ENCODE measurements at places on chromosomes 1 and 21. TPM values are rescaled to one million over a fixed set of nuclear protein-coding genes. Genes with fewer than 3 reads are reported as not detected.

The OR2L13 gene
- total RNA-seq: 0.19 TPM

The LYPD8 gene
- total RNA-seq: 647 TPM

The IL10RB gene
- 77.0 TPM for total RNA-seq

The DNAJC28 gene
- 1.9 TPM for total RNA-seq

The C1orf210 gene
- total RNA-seq: 63.3 TPM

Data from mucosa of descending colon (tissue), 3 donors.